Fibroblast of the aortic adventitia (primary cell): ENCODE measurements at places on chromosomes 16 and 17.
A peak's percentile ranks its signal among the peaks of the same experiment; 100 is the strongest.

GRCh38 chr17:61196302-61196704 is 203.3 kb upstream of the TBX2 start:
- DNase-seq, result no peak

DNA sequence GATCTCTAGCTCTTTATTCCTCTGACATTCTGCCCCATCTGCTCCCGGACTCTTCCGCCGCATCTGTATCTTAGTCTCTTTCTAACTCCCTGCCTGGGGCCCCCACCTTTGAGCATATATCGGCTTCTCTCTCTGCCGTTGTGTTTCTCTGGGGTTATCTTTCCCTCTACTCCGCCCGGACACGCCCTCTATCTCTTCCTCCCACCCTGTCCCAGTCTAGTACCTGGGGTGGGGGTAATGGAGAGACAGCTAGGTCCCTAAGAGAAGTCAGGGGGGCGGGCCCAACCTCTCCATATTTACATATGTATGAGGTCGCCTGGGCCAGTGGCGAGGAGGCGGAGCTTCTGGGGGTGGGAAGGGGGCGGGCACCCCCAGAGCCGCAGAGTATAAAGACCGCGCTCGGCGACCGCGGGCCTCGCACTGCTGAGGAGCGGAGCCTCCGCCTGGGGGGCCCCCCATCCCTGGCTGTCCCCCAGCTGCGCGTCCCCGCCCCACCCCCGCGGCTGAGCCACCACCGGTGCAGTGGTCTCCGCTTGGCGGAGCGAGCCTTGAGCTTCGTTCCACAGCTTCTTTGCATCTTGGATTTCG is at the start of gene ATP1B2:
Gene ATP1B2, plus strand, starts transcription at position 418 of the 588 bp plus-strand sequence. CDS start 593 bp downstream, outside the sequence.
- DNase-seq, result peak; percentile 9

- DNase-seq, result no peak
These were observed 68.5 kb downstream of the ZDHHC7 start for GRCh38 chr16:84942786-84943185.

GRCh38 chr17:38967290-38967738 is at the start of gene FBXO47:
Gene FBXO47, minus strand, starts transcription at chr17:38967403. Its CDS starts 4,378 bp downstream, at chr17:38963025.
- DNase-seq, result peak; percentile 83

GRCh38 chr16:9666834-9667480 is 515.3 kb downstream of the GRIN2A start:
- DNase-seq, result no peak

GRCh38 chr16:46974352-46974751 is 878 bp upstream of the DNAJA2 start:
- peak; percentile 9 for DNase-seq

- DNase-seq, result no peak
These were observed 921.9 kb upstream of the EEF2KMT start for GRCh38 chr16:6019490-6019991.

- peak; percentile 84 for DNase-seq
These were observed at the start of gene SEZ6L2 for GRCh38 chr16:29899516-29900101. Gene SEZ6L2, minus strand, starts transcription at chr16:29899550. Its CDS starts 531 bp downstream, at chr16:29899019.

DNA sequence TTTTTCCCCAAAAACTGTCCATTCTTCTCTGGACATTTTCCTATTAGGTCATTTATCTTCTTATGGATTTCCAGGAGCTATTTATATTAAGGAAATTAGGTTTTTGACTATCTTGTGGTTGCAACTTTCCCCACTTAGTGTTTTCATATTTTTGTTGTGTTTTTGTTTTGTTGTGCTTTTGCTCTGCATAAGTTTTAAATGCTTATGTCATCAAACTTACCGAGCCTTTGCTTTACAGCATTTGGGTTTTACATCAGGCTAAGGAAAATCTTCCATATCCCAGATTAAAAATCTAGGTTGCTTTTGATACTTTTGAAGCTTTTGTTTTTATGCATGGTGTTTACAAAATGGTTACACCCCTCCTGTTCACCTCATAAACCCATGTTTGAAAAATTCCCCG is 27.5 kb downstream of the MAF start:
- DNase-seq, result no peak

- DNase-seq, result peak; percentile 93
These were observed 1.7 kb downstream of the IL4R start for GRCh38 chr16:27315333-27316037.

DNA sequence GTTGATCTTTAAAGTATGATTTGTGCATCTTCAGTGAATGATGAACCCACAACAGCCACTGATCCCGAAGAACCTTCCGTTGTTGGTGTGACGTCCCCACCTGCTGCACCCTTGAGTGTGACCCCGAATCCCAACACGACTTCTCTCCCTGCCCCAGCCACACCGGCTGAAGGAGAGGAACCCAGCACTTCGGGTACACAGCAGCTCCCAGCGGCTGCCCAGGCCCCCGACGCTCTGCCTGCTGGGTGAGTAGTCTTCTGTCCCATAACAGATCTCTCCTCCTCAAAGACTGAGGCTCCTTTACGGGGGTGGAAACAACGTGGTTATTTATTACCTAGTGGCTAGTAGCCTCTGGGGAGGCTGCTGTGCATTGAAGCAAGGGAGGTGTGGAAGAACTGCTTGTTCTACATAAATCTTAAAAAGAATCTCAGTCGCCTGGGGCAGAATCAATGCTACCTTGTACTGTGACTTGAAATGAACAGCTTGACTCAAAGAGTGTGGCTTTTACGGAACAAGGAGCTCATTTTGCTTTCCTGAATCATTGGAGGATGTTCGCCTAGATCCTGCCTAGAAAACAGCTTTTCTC is 63.0 kb upstream of the CLEC18A start:
- DNase-seq, result no peak

DNA sequence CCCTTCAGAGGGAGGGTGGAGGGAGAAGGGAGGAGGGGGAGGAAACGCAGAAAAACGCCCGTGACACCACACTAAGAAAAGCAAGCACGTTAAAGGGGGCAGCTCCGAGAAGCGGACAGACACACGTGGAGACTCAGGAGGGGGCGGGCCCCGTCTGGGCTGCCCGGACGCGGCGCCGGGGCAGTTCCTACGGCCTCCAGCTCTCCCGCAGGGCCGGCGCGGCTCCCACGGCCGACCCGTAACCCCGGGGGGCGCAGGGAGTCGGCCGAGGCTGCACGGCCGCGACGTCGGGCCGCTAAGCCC is 362 bp downstream of the KLHDC4 start:
- DNase-seq, result no peak

DNA sequence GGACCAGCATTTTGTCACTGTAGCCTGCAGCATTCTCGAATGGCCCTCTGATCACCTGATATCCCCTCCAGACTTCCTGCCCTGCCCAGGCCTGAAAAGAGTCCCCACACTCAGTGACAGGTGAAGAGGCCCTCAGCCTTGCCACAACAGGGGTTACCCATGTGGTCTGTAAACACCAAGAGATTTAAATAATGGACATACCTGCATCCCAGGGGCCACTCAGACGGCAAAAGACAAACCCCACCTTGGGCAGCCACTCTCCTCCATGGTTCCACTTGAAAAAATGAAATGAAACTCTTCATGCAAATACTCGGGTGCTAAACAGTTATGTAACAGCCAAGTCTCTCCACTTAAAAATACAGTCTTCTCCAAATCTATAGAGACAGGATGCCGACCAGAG is 22.9 kb upstream of the PECAM1 start:
- no peak for DNase-seq

GRCh38 chr16:28087675-28088300 is 24.3 kb upstream of the GSG1L start:
- DNase-seq, result no peak

DNA sequence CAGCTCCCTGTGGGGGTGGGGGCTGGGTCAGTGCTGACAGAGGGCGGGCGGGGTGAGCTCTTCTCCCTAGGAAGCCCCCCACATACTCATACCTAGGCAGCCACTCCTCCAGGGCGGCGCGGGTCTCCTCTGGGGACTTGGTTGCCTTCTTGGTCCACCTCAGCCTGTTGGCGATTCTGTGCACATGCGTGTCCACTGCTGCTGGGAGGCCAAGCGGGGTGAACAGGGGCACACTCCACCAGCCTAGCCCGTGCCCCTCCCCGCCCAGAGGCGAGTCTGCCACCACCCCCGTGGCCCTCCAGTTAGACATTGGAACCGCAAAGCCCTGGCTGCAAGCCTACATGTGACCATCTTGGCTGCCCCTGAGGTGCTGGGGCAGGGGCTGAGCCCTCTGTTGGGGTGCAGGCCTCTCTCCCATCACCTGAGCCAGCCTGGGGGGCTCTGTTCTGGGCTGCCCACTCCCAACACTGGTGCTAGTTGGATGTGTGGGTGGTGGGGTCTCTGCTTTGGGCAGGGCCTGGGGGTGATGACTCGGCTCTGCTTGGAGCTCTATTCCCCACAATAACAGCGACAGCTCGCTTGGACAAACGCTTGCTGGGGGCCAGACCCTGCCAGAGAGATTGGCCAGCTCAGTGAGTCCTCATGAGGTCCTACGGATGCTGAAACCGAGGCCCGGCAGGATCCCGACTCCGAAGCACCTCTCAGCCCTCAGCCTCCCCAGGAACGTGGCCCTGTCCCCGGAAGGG is 7.4 kb downstream of the NTHL1 start:
- no peak for DNase-seq

DNA sequence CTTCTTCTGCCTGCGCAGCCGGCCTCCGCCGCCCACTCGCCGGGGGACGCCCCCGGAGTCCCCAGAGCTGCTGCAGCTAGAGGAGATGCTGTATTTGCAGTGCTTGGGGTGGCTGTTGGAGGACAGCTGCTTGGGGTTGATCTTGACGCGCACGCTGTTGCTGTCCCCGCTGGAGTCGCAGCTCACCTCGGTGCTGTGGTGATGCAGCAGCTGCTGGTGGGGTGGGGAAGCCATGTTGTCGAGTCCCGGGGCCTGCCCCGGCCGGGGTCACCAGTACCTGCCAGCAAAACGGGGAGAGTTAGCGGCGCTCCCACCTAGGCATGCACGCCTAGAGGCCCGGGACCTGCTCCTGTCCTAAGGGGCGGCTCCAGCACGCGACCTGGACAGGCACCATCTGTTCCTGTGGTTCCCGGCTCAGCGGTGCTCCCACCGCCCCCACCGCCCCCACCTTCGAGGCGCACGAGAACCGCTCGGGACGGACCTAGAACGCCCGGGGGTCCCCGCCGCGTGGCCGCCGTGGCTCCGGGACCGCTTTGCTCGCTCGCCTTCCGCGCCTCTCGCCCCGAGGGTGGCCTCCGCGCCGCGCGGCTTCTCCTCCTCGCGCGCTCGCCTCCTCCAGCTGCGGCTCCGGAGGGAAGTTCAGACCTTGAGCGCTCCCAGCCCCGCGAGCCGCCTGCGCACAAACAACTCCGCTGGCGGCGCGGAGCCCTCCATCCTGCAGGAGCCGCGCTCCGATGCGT is 863 bp downstream of the ADCY9 start:
- DNase-seq, result peak; percentile 70

DNA sequence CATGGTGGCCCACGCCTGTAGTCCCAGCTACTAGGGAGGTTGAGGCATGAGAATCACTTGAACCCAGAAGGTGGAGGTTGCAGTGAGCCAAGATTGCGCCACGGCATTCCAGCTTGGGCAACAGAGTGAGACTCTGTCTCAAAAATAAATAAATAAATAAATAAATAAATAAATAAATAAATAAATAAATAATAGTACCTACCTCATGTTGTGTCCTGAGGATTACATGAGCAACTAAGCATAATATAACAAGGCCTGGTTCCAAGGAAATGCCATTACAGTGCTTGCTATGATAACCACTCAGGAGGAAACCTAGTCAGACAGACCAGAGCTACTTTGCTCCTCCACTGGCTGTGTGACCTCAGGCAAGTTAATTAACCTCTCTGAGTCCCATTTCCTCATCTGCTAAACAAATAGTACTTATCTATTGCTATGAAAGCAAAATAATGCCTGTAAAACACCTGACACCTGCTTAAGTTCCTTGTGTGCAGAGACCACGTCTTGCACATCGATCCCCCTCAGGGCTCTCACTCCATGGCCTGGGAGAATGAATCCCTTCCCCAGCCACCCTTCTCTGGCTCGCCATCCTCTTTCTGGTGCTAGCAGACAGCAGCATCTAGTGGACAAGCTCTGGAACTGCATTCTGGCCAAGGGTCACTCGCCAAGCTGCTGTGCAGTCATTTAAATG is 7.5 kb downstream of the EPOP start:
- peak; percentile 75 for DNase-seq

DNA sequence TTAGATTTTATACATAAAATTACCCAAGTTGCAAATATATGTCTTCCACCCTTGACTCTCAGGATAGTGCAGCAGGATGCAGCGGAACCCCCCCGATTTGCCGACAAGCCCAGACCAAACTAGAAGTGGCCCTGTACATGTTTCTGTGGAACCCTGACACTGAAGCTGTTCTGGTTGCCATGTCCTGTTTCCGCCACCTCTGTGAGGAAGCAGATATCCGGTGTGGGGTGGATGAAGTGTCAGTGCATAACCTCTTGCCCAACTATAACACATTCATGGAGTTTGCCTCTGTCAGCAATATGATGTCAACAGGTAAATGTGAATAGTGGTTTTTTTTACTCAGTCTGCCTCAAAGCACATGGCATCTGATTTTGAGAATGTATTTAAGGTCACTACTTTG is 70.7 kb downstream of the OMG start:
- DNase-seq, result no peak

- peak; percentile 27 for DNase-seq
These were observed 39.6 kb downstream of the STX8 start for GRCh38 chr17:9536061-9536460.

DNA sequence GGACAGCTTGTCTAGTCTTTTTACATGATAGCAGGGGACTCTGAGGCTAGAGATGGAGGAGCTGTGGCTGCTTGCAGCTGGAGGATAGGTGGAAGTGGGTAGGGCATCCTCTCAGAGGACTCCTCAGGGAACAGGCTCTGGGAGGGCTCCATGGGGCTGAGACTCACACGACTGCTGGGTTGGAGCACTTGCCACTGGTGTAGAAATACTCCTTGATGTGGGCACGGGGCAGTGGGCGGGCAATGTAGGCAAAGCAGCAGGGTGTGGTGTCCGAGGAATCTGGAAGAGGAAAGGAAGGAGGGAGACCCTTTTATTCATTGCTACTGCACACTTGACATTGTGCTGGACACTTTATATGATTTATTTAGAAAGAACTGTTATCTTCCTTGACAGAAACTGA is 1.8 kb downstream of the CCL5 start:
- DNase-seq, result no peak

DNA sequence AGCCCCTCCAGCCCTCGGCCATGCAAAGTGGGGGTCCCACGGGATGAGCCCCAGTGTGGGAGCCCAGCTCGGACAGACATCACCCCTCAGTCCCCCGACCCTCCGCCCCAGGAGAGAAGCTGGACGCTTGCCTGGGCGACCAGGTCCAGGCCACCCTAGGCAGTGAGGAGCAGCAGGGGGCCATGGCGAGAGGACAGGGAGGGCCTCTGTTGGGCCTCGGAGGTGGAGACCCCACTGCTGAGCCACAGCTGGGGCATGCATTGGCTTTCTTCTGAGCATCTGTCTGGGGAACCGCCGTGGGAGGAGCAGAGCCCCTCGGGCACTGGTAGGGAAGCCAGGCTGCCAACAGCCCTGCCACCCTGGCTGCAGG is 13.0 kb downstream of the ACTG1 start:
- DNase-seq, result no peak

GRCh38 chr16:19804538-19805323 is 79.9 kb downstream of the GPRC5B start:
- DNase-seq, result no peak
